ENCODE measurements at places on chromosomes 13 and 19.

DNA sequence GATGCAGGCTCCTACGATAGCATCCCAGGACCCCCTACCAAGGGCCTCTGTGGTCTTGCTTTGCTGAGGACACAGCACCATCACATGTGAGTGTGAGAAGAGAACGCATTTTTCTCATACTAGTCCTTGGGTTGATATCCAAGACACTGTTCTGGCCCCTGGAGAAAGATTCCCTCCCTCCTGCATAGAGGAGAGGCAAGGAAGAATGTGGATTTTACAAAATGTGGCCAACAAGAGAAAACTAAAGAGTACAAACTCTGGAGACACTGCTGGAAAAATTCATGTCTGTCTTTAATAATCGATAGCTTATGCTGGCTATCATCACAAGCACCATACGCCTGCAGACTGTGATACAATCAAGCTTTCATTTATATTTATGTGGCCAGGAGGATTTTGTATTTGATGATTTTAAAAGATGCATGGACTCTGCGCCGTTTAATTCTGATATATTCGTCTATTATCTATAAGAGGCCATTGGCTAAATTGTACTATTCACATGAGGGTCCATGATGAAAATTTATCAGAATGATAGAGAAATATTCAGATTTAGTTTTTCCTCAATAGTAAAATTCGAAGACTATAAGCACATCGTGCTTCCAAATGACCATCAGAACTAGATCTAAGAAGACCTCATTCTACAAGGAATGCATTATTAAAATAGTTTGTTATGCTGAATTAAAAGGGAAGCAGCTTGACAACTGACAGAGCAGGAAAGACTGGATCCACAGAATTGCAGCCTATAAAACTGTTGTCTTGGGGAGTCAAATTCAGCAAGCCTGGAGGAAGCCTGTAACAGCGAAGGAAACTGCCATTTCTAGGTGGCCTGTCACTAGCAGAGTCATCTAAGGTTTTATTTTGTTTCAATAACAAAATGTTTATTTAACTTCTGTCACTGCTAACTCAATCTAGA is 578.7 kb downstream of the DIAPH3 start:
- DNase-seq: no peak

DNA sequence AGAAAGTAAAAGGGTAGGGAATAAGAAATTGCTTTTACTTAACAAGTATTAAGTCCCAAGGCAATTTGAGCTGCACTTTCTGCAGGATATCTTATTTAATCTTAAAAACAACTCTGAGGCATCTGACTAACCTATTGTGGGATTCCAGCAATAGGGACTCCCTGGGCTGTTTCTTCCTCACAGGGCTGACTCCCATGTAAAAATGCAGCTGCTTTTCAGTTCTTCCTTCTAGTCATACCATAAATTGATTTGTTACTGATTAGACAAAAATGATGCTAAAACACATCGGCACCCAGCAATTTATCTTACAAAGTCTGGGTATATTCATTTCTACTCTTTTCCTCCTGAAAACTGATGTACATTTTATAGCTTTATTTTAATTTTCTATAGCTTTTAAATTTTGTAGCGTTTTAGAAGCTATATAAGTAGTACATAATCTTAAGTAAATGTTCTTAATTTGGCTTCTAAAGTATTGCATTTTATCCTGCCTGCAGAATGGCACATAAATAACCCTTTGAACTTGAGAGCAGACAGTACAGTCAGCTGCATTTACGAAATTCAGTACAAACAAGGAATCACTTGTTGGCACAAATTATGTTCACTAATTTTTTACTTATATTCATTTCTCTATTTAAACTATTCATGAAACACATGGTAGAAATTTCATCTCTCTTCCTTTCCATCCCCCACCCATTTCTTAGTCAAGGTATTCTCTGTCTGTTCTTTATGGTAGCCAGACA is 102.4 kb upstream of the FRY start:
- DNase-seq: no peak

DNA sequence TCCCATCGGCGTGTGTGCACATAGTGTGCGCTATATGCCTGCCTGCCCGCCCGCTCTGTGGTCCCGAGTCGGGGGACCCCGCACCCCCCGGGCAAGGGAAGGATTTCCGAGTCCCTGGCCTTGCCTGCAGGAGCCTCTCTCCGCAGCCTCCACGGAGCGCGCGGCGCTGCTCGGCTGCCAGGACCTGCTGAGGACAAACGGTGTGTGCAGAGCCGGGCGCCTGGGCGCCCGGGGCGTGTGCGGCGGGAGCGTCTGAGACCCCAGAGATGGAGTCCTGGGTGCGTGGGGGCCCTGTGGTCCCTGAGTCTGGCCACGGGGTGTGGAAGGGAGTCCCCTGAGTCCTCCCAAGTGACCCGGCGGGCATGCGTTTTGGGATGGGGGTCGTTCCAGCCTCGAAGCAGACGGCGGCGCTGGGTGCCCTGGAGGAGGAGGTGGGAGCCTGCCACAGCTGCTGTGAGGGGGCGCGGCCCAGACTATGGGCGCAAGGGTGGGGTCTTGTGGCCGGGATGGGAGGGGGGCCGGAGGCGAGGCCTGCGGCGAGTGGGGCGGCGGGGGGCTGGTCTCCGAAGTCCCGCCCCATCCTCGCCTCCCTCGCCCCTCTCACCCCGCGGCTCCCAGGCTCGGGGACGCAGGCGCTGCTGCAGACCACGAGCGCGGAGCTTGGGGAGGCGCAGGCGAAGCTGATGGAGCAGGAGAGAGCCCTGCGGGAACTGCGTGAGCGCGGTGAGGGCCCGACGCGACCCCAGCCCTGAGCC is 25.3 kb downstream of the CLEC4M start:
- no peak for DNase-seq

DNA sequence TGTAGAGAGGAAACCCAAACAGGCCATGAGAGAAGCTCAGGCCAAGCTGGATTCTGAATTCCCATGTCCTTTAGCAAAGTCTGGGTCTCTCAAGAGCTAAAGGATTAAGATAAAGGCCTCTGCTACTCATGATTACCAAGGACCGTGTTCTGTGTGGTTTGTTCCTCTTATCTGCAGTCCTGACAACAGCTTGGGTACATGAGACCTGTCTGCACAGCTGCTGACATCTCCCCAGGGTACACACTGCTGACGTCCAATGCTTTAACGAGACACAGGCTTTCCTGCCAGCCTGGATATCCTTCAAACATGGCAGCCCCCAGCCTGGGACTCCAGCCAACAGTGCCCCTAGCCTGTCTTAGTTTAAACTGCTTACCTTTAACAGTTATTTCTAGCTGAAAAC is 211.0 kb downstream of the SLC7A1 start:
- DNase-seq: no peak

DNA sequence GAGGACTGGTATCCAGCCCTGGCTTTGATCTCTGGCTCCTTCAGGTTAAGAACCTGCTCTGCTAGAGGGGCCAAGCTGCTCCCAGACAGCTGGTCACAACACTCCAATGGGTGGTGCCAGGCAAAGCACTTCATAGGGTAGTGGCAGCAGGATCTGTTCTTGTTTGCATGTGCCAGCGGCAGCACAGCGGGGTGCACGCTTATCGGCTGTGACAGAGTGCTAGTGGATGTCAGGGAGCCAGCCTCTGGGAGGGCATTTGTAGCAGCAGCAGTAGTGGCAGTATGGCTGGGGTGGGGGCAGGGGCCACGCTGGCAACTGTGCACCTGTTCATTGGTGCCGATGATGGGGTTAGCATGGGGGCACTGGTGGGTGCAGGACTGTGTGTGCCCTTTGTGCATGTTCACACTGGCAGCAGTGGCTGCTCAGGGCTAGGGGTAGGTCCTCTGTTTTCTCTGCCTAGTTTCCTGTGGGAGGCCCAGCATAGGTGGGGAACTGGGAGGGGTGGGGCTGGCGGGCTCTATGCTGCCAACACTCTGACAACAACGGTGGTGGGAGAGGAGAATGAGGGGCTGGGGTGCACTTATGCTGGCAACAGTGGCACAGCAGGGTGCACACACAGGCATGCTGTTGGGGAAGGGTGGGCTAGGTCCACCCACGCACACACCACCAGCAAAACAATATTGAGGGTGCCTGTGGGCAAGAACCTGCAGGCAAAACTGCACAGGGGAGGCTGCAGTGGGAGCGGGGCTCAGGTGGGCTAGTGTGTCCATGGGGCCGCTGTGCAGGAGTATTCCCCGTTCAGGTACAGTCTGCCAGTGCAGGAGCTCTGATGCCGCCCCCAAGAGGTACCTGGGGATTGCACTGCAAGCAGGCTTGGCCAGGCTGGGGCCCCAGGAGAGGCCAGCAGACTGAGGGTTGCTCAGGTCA is 19.3 kb downstream of the AP1M1 start:
- no peak for DNase-seq

DNA sequence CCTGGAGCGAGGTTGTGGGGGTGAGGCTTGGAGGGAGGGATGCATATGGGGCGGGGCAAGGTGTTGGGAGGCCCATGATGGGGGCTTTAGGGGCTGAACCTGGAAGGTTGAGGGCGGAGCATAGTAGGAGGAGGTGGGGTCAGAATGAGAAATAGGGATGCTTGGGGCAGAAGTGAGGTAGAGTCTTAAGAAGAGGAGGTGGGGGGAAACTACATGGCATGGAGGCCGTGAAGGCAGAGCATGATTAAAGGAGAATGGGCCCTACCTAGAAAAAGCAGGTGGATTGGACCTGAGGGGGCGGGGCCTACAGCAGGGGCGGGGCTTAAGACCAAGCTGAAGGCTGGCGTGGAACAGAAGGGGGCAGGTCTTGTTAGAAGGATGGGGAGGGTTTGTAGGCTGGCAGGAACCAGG is 799 bp downstream of the NR1H2 start:
- peak; percentile 53 for DNase-seq

DNA sequence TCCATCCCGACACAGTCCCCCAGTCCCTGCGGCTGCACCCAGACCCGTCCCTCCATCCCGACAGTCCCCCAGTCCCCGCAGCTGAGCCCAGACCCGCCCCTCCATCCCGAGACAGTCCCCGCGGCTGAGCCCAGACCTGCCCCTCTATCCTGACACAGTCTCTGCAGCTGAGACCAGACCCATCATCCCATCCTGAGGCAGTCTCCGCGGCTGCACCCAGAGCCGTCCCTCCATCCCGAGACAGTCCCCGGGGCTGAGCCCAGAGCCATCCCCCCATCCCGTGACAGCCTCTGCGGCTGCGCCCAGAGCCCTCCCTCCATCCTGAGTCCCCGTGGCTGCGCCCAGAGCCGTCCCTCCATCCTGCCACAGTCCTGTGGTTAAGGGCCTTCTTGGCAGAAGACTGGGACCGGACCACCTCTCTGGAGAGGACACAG is 28.8 kb upstream of the TMEM255B start:
- no peak for DNase-seq

DNA sequence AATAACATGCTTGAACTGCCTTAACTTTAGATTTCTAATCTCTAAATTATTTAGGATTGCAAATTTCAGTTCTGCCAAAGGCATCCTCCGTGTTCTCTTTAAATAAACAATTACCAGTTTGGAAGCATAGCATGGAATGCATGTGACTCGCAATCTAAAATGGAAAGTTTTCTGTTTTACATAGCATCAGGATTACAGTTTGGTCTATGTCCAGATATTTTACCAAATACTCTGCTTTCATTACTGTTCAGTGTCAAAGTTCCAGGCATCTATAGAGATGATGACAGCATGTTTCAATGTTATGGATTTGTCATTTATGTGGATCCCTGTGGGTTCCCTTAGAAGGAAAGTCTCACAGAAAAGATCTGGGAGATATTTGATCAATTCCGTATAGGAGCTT is 16.8 kb downstream of the FLT1 start:
- DNase-seq: no peak

DNA sequence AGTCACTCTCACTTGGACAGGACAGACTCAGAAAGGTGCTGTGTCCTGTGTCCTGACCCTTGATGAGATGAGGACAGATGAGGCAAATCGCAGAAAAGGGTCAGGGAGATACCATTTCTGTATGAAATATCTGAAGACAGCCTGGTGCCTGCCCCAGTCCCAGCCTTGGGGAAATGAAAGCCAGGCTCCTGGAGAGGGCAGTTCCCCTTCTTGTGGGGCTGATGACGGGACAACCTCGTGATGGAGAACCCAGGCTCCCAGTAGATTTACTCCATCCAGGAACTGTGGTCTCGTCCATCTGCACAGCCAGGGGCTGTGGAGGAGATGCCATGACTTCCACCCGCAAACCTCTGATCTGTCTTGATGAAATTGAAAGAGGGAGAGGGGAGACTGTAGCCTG is 13.8 kb downstream of the LILRB1 start:
- DNase-seq: no peak

DNA sequence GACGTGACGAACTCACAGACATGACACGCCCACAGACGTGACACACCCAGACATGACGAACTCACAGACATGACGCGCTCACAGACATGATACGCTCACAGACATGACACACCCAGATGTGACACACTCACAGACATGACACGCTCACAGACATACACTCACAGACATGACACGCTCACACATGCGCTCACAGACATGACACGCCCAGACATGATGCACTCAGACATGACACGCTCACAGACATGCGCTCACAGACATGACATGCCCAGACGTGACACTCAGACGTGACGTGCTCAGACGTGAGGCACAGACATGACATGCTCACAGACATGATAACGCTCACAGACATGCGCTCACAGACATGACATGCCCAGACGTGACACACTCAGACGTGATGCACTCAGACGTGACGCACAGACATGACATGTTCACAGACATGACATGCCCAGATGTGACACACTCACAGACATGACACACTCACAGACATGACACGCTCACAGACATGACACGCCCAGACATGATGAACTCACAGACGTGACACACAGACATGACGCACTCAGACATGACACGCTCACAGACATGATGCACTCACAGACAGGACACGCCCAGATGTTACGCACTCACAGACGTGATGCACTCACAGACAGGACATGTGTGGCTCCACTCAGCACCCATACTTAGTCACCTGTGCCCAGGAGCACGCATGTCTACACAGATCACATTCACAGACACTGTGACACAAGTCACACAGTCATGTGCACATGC is 8.1 kb downstream of the ERFL start:
- DNase-seq: no peak

DNA sequence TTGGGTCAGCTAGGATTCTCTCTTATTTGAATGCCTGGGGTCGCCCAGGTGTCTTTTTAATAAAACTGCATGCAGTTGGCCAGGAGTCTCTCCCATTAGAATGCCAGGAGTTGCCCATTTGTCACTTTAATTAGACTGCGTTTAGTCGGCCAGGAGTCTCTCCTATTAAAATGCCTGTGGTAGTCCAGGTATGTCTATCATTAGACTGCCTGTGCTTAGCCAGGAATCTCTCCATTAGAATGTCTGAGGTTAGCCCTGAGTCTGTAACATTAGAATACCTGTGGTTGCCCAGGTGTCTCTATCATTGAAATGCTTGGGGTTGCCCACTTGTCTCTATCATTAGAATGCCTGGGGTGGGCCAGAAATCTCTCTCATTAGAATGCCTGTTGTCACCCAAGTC is 1470.9 kb downstream of the UQCRFS1 start:
- no peak for DNase-seq

GRCh38 chr19:34603003-34603402 is 74.0 kb downstream of the SCGB2B2 start:
- no peak for DNase-seq

DNA sequence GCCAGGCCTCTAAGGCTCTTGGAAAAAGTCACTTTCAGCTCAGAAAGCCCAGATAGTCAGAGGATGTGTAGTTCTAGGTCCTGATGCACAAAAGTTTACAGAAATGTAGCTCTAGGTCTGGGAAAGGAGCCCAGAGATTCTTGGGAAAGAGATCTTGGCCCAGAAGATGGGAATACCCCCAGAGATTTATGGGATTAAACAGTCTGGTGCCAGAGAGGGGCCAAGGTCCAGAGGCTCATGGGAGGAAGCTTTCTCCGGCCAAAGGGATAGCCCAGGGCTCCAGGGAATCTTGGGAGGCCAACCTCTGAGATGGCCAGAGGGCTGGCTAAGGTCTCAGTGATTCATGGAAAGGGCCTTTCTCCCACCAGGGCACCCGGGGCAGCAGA is 15.2 kb downstream of the BCAT2 start:
- DNase-seq: no peak

GRCh38 chr19:15288146-15288963 is 44.0 kb downstream of the BRD4 start:
- no peak for DNase-seq
